ENCODE measurements at places on chromosomes 11 and 22. TPM values are rescaled to one million over a fixed set of nuclear protein-coding genes. Genes with fewer than 3 reads are reported as not detected.

Gene PARVG
- total RNA-seq = under 0.01 TPM

Gene LRRC4C
- 0.51 TPM for total RNA-seq

Gene ABCC8
- not detected for total RNA-seq

Gene MUC2
- total RNA-seq = not detected

All from mesangial cell (primary cell).